ENCODE measurements at places on chromosomes 7 and 10.

GRCh38 chr10:131775433-131775832 lies 125.4 kb upstream of the PPP2R2D start:
- no peak for DNase-seq

GRCh38 chr7:92665926-92666325 lies 75.7 kb upstream of the FAM133B start:
- DNase-seq = no peak

GRCh38 chr7:130641497-130641896 lies 27.1 kb downstream of the COPG2 start:
- no peak for DNase-seq

- DNase-seq = no peak
Measured at GRCh38 chr10:55024713-55025112, 223.7 kb upstream of the PCDH15 start.

GRCh38 chr7:106927536-106927935 lies 62.5 kb downstream of the PIK3CG start:
- no peak for DNase-seq

DNA sequence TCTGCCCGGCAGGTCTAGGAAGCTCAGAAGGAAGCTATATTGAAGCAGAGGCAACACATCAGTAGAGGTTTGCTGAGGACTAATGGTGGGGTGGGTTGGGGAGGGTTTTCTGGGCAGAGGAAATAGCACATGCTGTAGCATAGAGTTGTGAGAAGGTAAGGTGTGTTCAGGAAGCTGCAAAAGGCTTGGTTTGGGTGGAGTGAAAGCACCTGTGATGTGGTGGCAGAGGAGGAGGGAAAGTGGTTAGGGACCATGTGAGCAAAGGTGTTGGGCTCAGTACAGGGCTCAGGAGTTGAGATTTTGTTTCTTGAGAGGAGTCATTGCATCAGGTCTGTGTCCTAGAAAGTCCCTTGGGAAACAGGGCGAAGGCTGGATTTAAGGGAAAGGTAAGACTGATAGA lies 294.6 kb downstream of the SORCS3 start:
- DNase-seq = no peak

DNA sequence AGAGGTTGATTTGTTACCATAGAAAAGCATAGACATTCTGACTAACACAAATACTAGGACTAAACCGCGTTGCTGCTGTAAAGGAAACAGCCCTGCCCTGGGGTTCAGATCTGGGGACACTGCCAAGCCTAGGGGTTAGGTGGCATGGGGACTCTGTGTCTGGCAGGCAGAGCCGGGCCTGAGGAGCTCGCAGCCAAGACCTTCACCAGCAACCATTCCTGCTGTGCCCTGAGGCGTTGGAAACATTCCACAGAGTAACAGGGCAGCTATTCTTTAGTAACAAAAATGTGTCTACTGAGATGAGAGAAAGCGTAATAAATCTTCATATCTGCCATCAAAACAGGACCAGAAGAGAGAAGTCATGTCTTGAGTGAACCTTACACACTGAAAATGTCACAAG lies 280.5 kb downstream of the POM121L12 start:
- no peak for DNase-seq

DNA sequence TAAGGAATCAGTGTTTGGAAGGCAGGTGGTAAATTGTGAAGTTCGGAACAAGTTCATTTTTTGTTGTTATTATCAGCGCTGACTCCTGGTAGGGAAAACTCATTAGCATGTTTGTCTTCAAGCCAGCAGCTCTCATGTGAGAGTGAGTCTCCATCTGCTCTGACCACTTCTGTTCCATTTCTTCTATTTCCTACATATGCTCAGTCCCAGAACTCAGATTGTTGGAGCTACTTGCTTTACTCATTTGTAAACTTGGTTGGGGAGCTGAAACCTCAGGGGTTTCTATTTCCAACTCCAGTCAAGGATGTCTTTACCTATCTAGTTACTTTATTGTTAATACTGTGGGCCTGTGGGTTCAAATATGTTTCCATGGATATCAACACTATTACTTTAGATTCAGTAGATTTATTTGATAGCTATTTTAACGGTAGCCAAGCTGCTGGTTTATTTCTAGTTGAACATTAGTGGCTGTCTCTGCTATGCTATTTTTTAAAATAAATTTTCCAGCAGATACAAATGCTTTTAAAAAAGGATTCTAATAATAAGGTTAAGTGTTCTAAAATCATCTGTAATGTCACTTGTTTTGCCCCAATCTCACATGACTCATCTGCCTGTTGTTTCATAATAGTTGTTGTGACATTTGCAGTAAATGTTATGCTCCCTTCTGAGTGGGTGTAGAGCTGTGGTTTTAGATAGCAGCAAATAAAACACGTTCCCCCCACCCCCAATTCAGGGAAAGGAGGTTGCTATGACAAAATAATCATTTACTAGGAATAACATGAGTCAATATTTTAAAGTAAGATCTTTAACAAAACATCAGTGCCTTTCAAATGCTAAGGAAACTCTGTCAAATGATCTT lies 143.3 kb downstream of the HDAC9 start:
- no peak for DNase-seq

DNA sequence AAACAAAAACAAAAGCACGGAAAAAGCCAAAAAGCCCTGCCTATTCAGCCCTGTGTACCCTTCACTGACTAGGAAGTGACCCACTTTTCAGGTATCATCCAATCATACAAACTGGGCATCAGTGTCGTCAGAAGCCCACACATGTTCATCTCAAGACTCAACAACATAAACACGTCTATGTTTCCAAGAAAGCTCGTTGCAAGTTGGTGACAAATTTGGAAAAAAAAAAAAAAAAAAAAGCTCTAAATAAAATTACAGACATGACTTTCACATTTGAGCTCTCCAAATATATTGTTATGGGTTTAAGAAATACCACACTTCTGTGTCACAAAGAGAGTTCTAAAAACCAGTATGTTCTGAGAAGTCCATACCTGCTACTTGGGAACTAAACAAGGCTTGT lies 204.7 kb upstream of the KLF14 start:
- DNase-seq = no peak

DNA sequence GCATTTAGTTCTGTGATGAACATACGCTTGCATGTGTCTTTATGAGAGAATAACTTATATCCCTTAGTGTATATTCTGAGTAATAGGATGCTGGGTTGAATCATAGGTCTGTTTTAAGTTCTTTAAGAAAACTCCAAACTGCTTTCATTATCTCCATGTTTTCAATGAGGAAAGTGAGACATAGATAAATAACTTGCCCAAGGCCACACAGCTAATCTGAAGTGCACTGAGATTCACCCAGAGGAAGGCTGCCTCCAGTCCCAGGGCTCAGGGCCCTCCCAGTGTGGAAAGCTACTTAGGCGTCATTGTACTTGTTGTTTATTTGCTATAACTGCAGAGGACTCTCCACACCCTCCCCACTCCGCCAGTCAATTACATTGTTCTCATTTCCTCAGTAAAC lies 126.7 kb downstream of the INHBA start:
- DNase-seq = no peak

- no peak for DNase-seq
Measured at GRCh38 chr7:120837599-120837998, 20.3 kb downstream of the TSPAN12 start.

DNA sequence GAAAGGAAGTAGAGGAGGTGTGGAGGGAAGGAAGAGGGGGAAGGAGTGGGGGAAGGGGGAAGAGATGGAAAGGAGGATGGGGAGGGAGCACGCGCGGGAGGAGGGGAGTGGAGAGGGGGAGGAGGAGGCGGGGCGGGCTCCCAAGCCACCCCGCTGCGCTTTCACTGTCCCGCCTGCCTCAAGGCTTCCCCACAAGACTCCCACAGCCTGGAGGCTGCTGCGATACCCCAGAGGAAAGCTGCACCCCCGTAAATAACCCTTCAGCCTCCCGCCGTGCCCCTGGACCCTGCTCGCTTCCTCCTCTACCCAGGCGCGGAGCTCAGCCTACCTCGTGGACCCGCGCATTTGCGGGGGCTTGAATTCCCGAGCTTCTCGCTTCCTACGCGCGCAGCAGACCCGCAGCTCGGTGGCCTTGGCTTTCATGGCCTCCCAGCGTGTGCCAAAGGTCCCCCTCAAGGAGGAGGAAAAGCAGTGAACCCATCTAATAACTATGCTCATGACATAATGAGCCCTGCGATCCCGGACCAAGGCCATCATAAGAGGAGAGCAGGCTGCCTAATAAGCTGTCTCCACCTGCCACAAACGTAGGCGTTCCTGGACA lies at the start of gene C10orf67:
Gene C10orf67 (minus strand): TSS at position 557 of the 601 bp plus-strand sequence. CDS start 23 bp downstream, at position 534.
- DNase-seq = no peak

DNA sequence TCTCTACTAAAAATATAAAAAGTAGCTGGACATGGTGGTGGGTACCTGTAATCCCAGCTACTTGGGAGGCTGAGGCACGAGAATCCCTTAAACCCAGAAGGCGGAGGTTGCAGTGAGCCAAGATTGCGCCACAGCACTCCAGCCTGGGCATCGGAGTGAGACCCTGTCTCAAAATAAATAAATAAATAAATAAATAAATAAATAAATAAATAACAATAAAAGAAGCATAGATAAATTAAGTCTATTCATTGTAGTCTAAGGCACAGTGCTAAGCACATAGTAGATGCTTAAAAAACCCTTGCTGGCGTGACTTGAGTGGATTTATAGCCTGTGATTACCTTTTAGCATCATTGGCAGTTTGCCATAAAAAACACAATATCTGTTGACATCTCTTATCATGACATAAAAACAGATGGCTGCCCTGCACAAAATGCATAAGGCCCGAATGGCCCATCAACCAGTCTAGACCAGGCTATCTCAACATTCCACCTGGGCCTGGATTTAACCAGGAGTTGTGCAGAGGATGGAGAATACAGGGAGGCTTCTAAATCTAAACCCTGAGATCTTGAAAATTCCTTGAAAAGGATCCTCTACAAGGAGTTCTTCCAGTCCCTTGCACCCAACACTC lies 94.9 kb downstream of the PRLHR start:
- no peak for DNase-seq

DNA sequence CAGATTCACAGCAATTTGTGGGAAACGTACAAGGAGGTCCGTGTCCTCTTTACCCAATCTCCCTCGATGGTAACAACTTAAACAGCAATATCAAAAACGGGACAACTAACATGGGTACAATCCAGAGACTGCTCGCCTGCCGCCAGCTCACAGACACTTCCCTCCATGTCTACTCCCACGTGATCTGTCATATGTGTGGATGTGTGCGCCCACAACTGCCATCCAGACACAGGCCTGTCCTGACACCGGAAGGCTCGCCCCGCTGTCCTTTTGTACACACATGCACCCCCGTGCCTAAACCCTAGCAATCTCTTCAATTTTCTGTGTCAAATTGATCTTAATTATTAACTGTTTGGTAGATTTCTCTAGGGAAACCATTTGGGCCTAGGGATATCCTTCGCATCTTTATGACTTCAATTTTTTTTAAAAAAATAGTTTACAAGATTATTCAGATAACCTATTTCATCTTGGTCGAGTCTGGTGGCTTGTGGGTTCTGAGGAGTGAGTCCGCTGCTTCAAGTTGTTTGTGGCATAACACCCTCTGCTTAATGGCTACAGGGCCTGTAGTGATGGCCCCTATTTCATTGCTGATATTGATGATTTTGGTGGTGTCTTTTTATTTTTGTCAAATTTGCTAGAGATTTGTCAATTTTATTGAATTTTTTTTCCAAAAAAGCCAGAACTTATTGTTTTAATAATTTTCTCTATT lies 260.6 kb downstream of the MAD1L1 start:
- no peak for DNase-seq

DNA sequence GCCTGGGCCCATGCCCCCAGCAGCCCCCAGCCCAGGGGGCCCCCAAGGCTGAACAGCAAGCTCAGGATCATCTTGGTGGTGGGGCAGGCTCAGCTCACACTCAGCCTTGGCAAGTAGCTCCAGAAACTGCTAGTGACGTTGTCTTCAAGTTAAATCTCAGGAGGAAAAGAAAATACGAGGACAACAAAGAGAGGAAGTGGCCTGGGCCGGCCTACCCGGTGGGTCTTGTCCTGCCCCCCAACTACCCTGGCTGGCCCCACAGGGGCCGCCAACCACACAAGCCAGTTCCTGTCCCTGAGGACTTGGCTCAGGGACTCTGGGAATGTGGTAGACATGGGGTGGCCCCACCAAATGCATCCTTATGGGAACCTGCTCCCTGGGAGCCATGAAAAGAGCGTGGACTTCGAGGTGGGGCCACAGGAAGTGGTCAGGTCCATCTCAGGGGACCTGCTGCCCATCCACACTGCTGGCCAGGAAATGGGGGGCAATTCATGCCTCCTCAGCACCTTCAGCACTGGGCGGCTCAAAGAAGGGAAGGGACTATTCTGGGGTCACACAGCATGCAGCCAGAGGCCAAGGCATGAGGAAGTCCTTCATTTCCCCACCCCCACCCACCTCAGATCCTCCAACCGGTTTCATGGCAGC lies at the start of gene MMRN2:
Gene MMRN2 (minus strand): TSS at position 145 of the 645 bp plus-strand sequence. CDS start 74 bp downstream, at position 71.
- no peak for DNase-seq

- no peak for DNase-seq
Measured at GRCh38 chr10:84994722-84995121, 666.3 kb downstream of the CCSER2 start.

GRCh38 chr7:129146237-129146979 lies 1.9 kb downstream of the TSPAN33 start:
- DNase-seq = no peak

DNA sequence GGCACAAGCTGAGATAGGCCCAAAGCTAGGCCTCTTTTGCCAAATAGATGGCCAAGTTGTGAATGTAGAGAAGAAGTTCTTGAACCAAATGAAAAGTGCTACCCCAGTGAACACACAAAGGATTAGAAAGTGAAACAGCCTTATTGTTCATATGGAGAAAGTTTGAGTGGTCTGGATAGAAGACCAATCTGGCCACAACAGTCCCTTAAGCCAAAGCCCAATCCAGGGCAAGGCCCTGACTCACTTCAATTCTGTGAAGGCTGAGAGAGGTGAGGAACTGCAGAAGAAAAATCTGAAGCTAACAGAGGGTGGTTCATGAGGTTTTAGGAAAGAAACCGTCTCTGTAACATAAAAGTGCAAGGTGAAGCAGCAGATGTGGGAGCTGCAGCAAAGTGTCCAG lies 18.7 kb upstream of the ATP6V0A4 start:
- DNase-seq = no peak

GRCh38 chr10:68471586-68472408 lies at the start of gene DNA2:
DNA2 (minus strand) TSS chr10:68471973; CDS start chr10:68471864, 109 bp downstream.
- peak; percentile 23 for DNase-seq

- no peak for DNase-seq
Measured at GRCh38 chr7:81562581-81562980, 207.3 kb downstream of the HGF start.

DNA sequence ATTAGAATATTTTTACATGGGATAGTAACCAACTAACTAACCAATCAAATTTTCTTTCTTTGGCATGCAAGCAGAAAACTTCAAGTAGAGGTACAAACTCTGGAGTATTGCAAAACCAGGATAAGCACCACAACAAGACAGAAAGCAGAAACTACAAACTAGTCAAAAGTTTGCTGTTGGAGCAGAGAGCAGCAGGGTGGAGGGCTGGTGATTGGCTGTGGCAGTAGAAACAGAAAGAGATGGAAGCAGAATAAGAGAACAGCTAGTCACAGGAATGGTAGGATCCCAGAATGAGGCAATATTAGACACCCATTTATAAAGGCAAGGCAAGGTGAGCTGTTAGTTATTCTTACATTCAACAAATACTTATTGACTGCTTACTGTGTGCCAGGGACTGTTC lies 6.8 kb upstream of the MACC1 start:
- no peak for DNase-seq
